NCI-H1417 treated with DMSO at 0.1 percent for 48 hours (cell line): ENCODE measurements at places on chromosomes 6 and 20.
A peak's percentile ranks its signal among the peaks of the same experiment; 100 is the strongest.

DNA sequence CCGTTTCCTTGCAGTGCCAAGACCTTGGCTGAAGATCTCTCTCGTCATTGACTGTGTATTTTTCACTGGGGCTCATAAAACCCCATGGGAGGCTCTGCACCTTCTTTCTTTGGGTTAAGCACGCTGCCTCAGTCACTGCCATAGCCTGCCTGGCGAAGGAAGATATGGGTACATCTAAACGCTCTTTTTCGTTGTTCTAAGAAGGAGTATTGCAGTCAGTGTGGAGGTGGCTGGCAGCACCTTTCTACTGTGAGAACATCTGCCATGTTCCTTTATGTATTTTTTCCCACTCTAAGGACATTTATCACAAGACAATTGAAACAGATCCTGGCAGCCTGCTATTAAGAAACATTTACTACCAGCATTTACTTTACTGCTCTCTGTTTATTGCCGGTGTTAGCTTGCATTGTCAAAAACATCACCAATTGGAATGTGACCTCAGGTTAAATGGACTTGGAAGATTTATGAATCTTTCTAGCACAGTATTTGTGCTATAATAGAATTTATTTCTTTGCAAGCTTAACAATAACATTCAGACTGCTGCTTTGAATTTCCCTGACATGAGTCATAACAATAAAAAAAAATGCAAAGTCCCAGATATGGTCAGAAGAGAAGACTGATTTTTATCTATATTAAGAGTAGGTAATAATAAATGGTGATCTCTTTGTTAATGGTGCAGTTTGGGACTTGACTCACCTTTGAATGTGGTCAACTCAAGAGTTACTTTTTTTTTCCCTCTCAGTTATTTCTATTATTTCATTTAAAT, 62.2 kb upstream of the CLDN20 start:
- peak; percentile 81 for DNase-seq

DNA sequence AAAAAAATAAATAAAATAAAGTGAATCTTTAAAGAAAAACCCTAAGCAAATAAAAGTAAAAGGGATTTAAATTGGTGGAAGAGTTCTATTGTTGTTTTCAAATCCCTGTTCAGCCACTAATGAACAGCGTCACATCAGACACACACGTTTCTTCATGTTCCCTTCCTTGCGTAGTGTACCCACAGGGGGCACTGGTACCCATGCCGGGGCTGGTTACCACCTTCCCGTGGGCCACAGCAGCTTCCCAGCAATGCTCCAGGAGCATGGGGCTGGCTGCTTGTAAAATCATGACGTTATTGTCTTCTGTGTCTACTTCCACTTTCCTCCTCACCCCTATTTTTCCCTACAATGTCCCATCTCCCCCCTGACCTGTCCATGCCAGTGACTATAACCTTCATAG, 988.7 kb downstream of the KIF16B start:
- DNase-seq: no peak

DNA sequence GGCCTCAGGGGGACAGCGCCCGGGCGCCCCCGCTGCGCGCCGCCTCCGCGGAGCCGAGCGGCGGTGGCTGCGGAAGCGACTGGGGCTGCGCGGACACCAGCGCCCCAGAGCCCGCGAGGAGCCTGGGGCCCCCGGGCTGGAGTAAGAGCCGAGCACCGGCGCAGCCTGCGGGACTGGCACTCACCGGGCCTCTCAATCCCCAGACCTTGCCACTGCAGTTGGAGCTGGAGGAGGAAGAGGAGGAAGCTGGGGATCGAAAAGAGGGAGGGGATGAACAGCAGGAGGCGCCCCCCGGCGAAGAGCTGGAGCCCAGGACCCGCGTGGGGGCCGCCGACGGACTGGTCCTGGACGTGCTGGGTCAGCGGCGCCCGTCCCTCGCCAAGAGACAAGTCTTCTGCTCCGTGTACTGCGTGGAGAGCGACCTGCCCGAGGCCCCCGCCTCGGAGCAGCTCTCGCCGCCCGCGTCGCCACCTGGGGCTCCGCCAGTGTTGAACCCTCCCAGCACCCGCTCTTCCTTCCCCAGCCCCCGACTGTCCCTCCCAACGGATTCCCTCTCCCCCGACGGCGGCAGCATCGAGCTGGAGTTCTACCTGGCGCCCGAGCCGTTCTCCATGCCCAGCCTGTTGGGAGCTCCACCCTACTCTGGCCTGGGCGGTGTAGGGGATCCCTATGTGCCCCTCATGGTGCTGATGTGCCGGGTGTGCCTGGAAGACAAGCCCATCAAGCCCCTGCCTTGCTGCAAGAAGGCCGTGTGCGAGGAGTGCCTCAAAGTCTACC, 590 bp downstream of the RNF217 start:
- DNase-seq: no peak

GRCh38 chr6:71393981-71394432, 105.4 kb downstream of the OGFRL1 start:
- DNase-seq: no peak
